Smooth muscle cell of the umbilical artery (primary cell): ENCODE measurements at places on chromosomes 5 and 9. TPM values are rescaled to one million over a fixed set of nuclear protein-coding genes. Genes with fewer than 3 reads are reported as not detected.

Gene TMEM232
- total RNA-seq, result 1.7 and 3.9 TPM in 2 replicates

Gene SPINK13
- not detected in 2 replicates for total RNA-seq

Gene NME5
- 2.0 and 2.4 TPM in 2 replicates for total RNA-seq

Gene COL23A1
- total RNA-seq, result 0.09 TPM in 1 of 2 replicates, not detected in the other

Gene PCDHGA12
- 16.3 and 33.7 TPM in 2 replicates for total RNA-seq

Gene WNT8A
- not detected in 2 replicates for total RNA-seq

Gene S1PR3
- total RNA-seq, result 11.9 and 12.5 TPM in 2 replicates

Gene MAPK9
- 32.8 and 38.6 TPM in 2 replicates for total RNA-seq

Gene EIF4E1B
- total RNA-seq, result not detected in 2 replicates

Gene HACD4
- 2.1 and 4.2 TPM in 2 replicates for total RNA-seq

Gene LIX1
- 0.89 TPM in 1 of 2 replicates, not detected in the other for total RNA-seq

Gene C9orf153
- total RNA-seq, result 0.30 and 1.1 TPM in 2 replicates

Gene PRRX2
- 0.14 and 0.59 TPM in 2 replicates for total RNA-seq

Gene SHOC1
- under 0.01 and 0.09 TPM in 2 replicates for total RNA-seq

Gene FGF1
- total RNA-seq, result 3.3 and 12.5 TPM in 2 replicates

Gene WWC1
- total RNA-seq, result 1.2 and 7.0 TPM in 2 replicates

Gene NSUN2
- 46.9 and 97.7 TPM in 2 replicates for total RNA-seq

Gene IARS1
- total RNA-seq, result 468 and 483 TPM in 2 replicates

Gene KIF24
- total RNA-seq, result 0.59 and 1.8 TPM in 2 replicates

Gene TMEM252
- total RNA-seq, result not detected in 2 replicates

Gene FOXD4
- total RNA-seq, result under 0.01 and 0.09 TPM in 2 replicates

Gene AUH
- total RNA-seq, result 15.0 and 20.8 TPM in 2 replicates

Gene SLC45A2
- under 0.01 TPM in 1 of 2 replicates, not detected in the other for total RNA-seq
